Activated CD4-positive, alpha-beta memory T cell treated with anti-CD3 and anti-CD28 coated beads, Interleukin-2, amount 10 ng/mL, durations not matched to agents 7 days and 5 days (primary cell): ENCODE measurements at places on chromosomes 12 and 14.

DNA sequence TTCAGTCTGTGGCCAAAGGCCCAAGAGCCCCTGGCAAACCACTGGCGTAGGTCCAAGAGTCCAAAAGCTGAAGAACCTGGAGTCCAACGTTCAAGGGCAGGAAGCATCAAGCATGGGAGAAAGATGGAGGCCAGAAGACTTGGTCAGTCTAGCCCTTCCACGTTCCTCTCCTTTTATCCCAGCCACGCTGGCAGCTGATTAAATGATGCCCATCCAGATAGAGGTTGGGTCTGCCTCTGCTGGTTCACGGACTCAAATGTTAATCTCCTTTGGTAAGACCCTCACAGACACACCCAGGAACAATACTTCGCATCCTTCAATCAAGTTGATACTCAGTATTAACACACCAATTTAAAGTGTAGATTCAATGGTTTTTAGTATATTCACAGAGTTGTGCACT, 21.1 kb upstream of the OS9 start:
- peaks cover 7% of the 10 kb centered on the region for H3K27me3 ChIP-seq
- no peak overlapping the region for H3K27ac ChIP-seq
- no peak overlapping the region for H3K4me3 ChIP-seq
- H3K4me1 ChIP-seq: no peaks in the 10 kb centered on the region
- no peaks in the 10 kb centered on the region for H3K36me3 ChIP-seq

GRCh38 chr14:76169776-76170175, 18.1 kb downstream of the GPATCH2L start:
- no peaks in the 10 kb centered on the region for H3K27me3 ChIP-seq
- no peak overlapping the region for H3K4me3 ChIP-seq
- no peak for DNase-seq
- no peak overlapping the region for H3K27ac ChIP-seq
- no peaks in the 10 kb centered on the region for H3K4me1 ChIP-seq

- no peaks in the 10 kb centered on the region for H3K27me3 ChIP-seq
- peak overlapping the region; percentile 84 for H3K27ac ChIP-seq
- H3K4me3 ChIP-seq: peak overlapping the region; percentile 72
- peaks cover 4% of the 10 kb centered on the region for H3K36me3 ChIP-seq
These were observed 109.4 kb upstream of the CCND2 start for GRCh38 chr12:4164188-4164558.

DNA sequence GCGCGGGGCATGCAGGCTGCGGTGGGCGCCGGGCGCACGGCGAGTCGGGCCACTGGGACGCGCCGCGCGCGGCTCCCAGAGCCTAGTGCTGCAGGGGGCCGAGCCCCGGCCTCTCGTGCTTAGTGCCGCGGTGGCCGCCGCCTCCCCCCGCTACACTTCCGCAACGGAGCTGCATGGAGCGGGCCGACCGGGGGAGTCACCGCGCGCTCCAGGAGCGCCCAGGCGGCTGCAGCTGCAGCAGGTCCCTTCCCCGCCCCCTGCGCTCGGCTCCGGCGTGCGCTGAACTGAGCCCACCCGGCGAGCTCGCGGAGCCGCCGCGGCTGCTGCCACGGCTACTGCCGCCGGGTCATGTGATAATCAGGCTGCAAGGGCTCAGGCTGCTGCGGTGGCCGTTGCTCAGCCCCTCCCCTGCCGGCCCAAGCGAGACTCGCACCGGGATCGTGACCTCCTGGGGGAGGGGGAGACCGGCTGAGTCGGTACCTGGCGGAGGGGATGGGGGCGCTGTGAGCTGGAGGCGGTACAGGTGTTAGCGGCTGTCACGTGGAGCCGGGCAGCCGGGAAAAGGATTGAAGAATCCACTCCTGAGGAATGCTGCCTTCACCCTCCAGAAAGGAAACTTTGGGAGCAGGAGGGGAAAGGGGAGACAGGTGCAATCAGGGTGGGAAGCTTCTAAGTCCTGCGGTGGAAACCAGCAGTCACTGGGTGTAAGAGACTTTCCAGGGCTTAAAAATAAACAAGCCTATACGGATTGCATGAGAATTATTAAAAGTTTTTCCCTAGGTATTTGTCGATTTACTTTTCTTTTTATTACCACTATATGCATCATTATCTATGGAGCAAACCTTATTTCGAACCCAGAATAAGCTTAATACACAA, at the start of gene PPM1H:
PPM1H (minus strand) TSS at position 352 of the 876 bp plus-strand sequence. CDS start 414 bp downstream, outside the sequence.
- H3K27ac ChIP-seq: no peak within 1 kb of the TSS
- H3K4me1 ChIP-seq: peaks cover 10% of the 10 kb centered on the region
- H3K27me3 ChIP-seq: peaks cover 50% of the 10 kb centered on the region

GRCh38 chr12:122894193-122895121, 1.5 kb downstream of the VPS37B start:
- H3K36me3 ChIP-seq: peaks cover 24% of the 10 kb centered on the region
- H3K4me3 ChIP-seq: peak overlapping the region; percentile 83
- DNase-seq: no peak

DNA sequence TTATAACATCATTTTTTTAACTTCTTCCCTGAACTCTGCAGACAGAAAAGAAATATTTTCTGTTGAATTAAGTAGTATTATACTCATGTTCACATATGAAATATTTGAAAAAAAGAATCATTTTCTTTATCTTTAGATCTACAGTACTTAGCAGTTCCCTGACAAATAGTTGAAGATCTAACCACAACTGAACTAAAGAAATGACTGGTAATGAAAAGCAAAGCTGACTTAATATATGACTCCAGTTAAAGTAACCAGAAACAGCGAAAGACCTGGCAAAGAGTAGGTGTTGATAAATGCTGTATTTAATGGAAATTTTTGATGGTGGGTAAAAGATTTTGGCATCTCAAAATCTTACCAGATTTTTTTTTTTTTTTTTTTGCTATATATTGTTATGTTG, 207.1 kb upstream of the SLC16A7 start:
- no peaks in the 10 kb centered on the region for H3K4me1 ChIP-seq
- H3K36me3 ChIP-seq: no peaks in the 10 kb centered on the region
- no peak overlapping the region for H3K27ac ChIP-seq
- no peak overlapping the region for H3K4me3 ChIP-seq
- H3K27me3 ChIP-seq: peaks cover 7% of the 10 kb centered on the region
- no peak for DNase-seq

- no peak for DNase-seq
- peaks cover 82% of the 10 kb centered on the region for H3K4me1 ChIP-seq
- peak overlapping the region; percentile 31 for H3K27ac ChIP-seq
- no peak overlapping the region for H3K4me3 ChIP-seq
- peaks cover 41% of the 10 kb centered on the region for H3K36me3 ChIP-seq
- H3K27me3 ChIP-seq: no peaks in the 10 kb centered on the region
These were observed 28.0 kb downstream of the PXN start for GRCh38 chr12:120237360-120238171.

DNA sequence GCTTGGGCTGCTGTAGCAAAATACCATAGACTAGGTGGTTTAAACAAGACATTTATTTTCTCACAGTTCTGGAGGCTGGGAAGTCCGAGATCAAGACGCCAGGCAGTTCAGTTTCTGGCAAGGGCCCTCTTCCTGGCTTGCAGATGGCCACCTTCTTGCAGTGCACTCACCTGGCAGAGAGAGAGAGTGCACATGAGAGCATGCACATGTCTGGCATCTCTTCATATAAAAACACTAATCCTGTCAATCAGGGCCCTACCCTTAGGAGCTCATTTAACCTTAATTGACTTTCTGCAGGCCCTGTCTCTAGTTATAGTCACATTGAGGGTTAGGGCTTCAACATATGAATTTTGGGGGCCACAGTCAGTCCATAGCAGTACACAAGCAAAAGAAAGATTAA, 12.4 kb upstream of the EVL start:
- H3K27me3 ChIP-seq: no peaks in the 10 kb centered on the region
- H3K27ac ChIP-seq: no peak overlapping the region
- peaks cover 30% of the 10 kb centered on the region for H3K4me1 ChIP-seq
- H3K36me3 ChIP-seq: no peaks in the 10 kb centered on the region
- no peak for DNase-seq
- no peak overlapping the region for H3K4me3 ChIP-seq

- no peak overlapping the region for H3K27ac ChIP-seq
- H3K27me3 ChIP-seq: no peaks in the 10 kb centered on the region
- peaks cover 8% of the 10 kb centered on the region for H3K4me1 ChIP-seq
- no peak for DNase-seq
- no peak overlapping the region for H3K4me3 ChIP-seq
- peaks cover 36% of the 10 kb centered on the region for H3K36me3 ChIP-seq
These were observed 184.3 kb downstream of the CCDC91 start for GRCh38 chr12:28374556-28374955.

DNA sequence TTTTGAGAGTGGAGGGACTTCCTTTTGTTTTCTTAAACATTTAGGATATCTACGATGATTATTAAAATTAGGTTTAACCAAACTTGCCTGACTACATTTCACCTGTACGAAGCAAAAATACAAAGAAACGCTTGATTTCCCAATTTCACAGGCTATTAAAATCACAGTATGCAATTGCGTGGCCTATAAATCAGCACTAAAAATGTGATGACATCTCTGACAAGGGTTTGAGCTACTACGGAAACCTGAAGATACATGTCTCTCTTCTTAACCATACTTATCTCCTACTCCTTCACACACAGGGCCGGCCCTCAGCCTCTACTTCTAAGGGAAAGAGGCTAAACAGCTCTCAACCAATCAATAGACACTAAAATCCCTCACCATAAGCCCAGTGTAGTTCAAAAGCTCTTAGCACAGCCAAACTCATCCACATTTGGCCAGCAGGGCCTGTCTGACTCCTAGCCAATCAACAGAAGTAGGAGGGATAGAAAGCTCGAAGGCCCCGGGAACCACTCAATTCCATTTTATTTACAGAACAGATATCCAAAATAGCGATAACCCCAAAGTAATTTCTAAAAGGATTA, 137.3 kb downstream of the FOXN3 start:
- no peak overlapping the region for H3K4me3 ChIP-seq
- peaks cover 44% of the 10 kb centered on the region for H3K36me3 ChIP-seq
- H3K4me1 ChIP-seq: peaks cover 70% of the 10 kb centered on the region
- no peak for DNase-seq
- H3K27me3 ChIP-seq: no peaks in the 10 kb centered on the region
- no peak overlapping the region for H3K27ac ChIP-seq

DNA sequence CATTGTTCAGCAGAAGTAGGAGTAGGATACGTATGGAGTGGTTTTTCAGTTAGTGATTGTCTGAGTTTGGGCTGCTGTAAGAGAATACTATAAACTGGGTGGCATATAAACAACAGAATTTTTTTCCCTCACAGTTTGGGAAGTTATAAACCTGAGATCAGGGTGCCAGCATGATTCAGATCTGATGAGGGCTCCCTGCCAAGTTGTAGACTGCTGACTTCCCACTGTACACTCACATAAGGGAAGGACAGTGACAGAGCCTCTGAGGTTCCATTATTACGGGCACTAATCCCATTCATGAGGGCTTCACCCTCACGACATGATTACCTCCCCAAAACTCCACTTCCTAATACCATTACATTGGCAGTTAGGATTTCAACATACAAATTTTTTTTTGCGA, 50.7 kb downstream of the ACSM4 start:
- DNase-seq: no peak
- no peak overlapping the region for H3K4me3 ChIP-seq
- H3K36me3 ChIP-seq: no peaks in the 10 kb centered on the region
- no peak overlapping the region for H3K27ac ChIP-seq

DNA sequence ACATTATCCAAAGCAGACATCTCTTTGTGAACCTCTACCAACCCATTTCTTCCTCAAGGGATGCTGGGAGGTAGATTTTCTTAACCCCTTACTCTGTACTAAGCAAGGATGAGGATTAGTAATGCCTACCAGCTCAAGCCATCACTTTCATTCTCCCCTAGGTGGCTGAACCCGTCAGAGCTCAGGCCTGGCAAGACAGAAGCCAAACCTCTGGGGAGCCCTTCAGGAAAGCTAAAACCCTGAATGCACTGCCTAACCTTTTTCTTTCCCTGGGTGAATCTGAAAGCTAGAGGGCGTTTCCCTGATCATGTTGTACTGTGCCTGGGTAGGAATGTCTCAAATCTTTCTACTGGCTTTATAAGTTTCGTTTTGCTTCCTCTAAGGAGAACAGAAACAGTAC, 617.3 kb downstream of the RPL10L start:
- no peaks in the 10 kb centered on the region for H3K4me1 ChIP-seq
- no peak overlapping the region for H3K4me3 ChIP-seq
- DNase-seq: no peak
- no peaks in the 10 kb centered on the region for H3K36me3 ChIP-seq
- no peak overlapping the region for H3K27ac ChIP-seq
